ENCODE measurements at places on chromosomes 1 and 21.

- DNase-seq, result no peak
Measured at GRCh38 chr1:204280099-204280961, 66.5 kb upstream of the GOLT1A start.

DNA sequence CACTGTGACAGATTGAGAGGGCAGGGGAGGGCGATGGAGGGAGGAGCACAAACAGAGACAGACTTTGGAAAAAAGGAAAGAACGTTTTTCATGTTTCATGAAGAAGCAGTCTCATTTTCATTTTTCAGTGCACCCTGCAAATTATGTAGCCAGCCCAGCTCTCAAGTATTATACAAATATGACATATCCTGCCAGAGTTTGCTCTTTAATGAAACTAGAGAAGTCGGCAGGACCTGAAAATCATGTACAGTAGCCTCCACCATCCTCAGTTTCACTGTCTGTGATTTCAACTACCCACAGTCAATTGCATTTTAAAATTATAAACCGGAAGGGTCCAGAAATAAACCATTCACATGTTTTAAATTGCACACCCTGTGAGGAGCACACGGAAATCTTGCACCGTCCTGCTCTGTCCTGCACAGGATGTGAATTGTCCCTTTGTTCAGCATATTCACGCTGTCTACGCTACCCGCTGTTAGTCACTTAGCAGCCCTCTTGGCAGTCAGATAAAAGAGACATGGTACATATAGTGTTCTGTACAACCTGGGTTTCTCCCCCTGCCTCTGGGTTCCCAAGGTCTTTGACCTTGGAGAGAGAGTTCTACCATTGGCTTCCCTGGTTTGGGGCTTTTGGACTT is 13.6 kb upstream of the ADARB1 start:
- no peak for DNase-seq

DNA sequence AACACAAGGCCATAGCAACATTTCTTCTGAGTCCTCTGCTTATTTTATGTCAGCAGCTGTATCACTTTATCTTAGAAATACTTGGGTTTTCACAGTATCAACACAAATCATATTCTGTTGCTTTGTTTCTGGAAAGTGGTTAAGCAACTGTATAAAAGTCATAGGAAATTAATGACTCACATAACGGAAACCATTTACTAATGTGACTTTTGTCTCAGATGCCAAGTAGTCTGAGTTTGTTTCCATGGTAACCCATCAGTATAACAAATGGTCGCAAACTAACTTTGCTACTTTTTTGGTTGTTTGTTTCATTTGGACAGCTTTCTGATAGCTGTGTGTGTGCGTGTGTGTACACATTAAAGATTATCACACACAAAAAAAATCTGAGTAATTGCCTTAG is 31.1 kb downstream of the EEIG2 start:
- no peak for DNase-seq

- no peak for DNase-seq
Measured at GRCh38 chr1:165941531-165941930, 114.1 kb downstream of the UCK2 start.

DNA sequence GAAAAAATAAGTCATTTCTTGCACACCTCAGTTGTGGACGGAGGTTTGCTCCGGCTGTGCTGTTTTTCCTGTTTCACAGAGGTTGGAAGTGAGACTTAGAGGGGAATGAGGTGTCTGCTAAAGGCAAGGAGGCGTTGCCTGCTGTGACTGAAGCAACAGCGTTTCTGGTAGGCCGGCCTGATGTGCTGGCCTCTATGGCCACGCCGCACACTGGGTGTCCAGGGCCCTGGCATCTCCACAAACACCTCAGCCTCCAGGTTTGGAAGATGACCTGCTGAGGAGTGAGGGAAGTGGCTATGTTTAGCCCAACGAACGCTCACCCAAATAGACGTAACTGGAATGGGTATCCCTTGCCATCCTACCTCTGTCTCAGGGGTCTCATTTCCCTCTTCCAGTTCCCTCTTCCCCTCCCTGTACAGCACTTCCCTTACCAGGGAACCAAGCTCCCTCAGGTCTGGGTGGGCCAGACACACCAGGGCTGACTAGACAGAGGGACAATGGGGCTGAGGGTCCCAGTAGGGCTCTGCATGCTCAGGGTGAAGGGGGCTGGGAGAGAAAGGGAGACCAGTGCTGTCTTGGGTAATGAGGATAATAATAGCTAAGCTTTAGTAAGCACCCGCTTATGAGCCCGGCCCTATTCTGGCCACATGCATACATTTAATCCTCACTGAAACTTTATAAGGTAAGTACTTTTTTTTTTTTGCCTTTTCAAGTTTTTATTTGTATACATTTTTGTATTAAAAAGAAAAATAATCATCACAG is 11.9 kb downstream of the CACNA1S start:
- DNase-seq, result no peak

- no peak for DNase-seq
Measured at GRCh38 chr1:62131093-62131725, 63.4 kb upstream of the L1TD1 start.

GRCh38 chr21:17003258-17003615 is 509.6 kb upstream of the CXADR start:
- no peak for DNase-seq

DNA sequence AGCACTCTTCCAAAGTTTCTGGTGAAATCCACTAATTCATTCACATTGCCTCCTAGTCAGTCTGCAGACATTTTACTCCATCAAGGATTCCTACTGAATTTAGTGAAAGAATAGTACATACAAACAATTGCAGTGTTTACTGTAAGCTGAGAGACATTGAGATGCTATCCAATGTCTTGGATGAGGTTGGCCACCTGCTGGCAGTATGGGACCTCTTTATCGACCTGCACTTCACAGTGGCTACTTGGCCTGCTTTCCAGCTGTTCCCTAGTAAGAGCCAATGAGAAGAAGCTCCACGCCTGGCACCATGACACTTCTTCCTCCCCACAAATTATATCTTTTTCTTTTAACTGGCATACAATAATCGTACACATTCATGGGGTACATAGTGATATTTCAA is 51.5 kb upstream of the LRIF1 start:
- no peak for DNase-seq

- no peak for DNase-seq
Measured at GRCh38 chr1:220045356-220046051, 801 bp downstream of the EPRS1 start.

GRCh38 chr1:43963006-43963405 is 6.8 kb upstream of the DPH2 start:
- no peak for DNase-seq

GRCh38 chr1:68551459-68551858 is 54.6 kb upstream of the DEPDC1 start:
- DNase-seq, result no peak

DNA sequence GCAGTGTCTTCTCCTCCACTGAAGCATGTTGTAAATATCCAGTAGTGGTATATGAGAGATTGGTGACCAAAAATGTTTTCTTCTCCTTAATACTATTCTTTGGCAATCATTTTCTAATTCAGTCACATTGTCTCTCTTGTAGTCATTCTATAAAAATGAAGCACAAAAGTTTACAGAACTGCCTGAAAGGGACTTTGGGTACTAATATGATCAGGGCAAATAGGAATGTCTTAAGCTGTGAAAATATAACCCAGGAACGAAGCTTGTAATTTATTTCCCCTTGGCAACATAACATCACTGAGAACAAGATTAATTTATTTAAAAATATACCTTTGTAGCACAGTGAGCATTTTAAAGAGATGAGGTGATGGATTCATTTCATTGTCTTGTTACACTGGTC is 4.9 kb downstream of the B3GALT2 start:
- DNase-seq, result no peak

DNA sequence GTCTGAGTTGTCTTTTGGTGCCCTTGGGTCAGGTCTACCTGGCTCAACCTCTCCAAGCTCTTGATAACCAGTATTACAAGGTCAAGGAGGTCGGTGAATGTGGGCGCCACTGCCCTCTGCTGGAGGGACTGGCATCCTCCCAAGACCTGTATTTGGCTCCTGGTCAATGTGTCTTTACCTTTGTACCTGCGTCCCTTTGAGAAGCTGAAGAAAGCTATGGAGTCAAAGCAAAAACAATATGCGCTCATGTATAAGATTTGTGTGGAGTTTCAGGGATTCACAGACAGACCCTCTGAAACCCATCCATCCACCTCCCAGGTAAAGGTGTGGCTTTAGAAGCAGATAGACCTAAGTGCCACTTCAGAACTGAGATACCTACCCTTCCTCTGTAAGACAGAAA is 61.8 kb upstream of the NBL1 start:
- peak; percentile 62 for DNase-seq

DNA sequence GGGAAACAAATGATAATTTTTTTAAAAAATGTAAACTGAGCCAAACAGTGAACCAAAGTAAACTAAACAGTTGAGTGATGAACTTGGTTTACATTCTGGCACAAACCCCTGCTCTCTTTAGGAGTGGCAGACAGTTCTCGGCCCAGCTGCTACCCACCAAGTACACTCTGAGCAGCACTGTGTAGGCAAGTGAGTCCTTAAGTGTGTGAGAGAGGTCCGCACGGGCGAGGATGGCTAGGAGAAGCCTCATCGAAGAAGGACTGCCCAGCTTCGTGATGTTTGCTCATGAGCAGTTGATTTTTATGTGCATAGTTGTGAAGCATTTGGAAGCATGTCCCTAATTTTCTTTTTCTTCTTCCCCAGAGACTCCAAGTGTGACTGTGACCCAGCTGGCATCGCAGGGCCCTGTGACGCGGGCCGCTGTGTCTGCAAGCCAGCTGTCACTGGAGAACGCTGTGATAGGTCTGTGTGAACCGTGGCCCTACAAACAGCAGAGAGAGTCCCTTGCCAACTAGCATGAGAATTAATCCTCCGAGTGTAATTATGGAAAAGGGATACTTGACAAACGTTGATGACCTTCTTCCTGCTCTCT is 32.1 kb downstream of the LAMC2 start:
- DNase-seq, result no peak

All from activated CD4-positive, alpha-beta T cell treated with anti-CD3 and anti-CD28 coated beads, Interleukin-2, amount 50 U/mL, for 24 hours (primary cell).